Fibroblast of the aortic adventitia (primary cell): ENCODE measurements at places on chromosomes 5 and 9. TPM values are rescaled to one million over a fixed set of nuclear protein-coding genes. Genes with fewer than 3 reads are reported as not detected.

LIX1 gene
- not detected in 2 replicates for total RNA-seq

- peak; percentile 71 for DNase-seq
Observed at GRCh38 chr5:127203818-127204217, 86.8 kb upstream of the MEGF10 start.

ADAM19 gene
- total RNA-seq, result 11.2 and 15.5 TPM in 2 replicates

- no peak for DNase-seq
Observed at GRCh38 chr5:78792345-78793055, 143.9 kb upstream of the LHFPL2 start.

GRCh38 chr5:7850395-7851239, at the start of gene CFAP90:
Gene CFAP90 (minus strand): TSS chr5:7851133. CDS start chr5:7851021, 112 bp downstream.
- DNase-seq, result no peak

PCDHA8 gene
- total RNA-seq, result 0.09 and 0.25 TPM in 2 replicates

- DNase-seq, result no peak
Observed at GRCh38 chr9:106291786-106292185, 571.2 kb upstream of the ZNF462 start.

- peak; percentile 46 for DNase-seq
Observed at GRCh38 chr5:68216245-68217046, 890 bp downstream of the PIK3R1 start.

DNA sequence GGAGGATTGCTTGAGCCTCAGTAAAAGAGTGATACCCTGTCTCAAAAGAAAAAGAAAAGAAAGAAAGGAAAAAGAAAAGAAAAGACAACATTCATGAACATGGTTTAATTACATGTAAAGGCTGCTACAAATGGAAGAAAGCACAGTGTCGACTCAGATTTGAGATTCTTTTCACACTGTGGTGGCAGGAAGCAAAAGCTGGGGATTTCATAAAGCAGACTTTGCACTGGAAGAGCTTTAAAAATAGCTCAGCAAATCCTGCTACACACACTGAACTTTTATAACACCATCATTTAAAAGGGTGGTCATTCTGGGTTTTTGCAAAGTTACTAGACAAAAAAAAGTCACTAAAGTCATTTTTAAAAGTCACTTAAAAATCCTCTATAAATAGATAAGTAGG, 140.8 kb downstream of the CEMIP2 start:
- no peak for DNase-seq

- peak; percentile 27 for DNase-seq
Observed at GRCh38 chr9:95874303-95874988, 1.0 kb upstream of the ERCC6L2 start.

DNA sequence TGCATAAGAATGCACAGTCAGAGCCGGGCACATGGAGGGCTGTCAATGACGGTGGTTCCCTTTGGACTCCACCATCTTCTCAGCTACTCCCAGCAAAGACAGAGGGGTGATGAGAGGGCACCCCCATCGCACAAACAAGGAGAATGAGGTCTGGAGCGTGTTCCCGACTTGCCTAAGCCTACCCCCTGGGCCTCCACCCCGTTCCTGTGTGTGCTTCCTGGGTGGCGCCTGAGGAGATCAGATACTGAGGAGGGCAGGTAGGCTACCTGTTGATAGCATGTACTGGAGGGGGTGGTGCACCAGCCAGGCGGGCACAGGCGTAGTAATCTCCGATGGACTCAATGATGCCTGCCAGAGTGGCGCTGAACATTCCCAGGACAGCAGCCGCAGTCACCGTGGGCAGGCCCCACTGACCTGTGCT, 4.1 kb downstream of the SLC23A1 start:
- DNase-seq, result no peak

DNA sequence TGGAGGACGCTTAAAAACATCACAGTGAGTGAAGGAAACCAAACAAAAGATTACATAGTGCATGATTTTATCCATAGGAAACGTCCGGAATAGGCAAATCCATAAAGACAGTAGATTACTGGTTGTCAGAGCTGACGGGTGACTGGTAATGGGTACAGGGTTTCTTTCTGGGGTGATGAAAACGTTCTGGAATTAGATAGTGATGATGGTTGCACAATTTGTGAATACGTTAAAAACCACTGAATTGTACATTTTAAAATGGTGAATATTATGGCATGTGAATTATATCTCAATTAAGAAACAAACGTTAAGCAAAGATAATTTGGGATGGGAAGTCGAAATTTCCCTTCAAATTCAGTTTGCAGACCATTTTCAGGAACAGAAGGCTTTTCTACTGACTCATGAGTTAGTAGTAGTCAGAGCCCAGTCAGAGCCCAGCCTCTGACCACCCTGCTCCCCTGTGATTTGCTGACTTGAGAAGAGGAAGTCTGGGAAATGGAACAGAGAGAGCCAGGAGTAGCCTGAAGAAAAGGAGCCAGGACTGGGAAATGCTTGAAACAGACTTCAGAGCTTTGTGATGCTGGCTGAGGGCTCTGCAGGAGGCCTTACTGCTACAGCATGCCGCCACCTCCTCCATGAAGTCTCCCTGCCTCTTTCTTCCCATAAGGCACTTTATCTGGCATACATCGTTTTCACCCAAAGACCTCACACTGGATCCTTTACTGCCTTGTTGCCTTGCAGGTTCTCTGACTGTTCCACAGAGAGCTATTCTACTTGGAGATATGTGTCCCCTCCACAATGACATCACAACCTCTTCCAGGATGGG, 46.4 kb upstream of the CTNNA1 start:
- peak; percentile 89 for DNase-seq

DNA sequence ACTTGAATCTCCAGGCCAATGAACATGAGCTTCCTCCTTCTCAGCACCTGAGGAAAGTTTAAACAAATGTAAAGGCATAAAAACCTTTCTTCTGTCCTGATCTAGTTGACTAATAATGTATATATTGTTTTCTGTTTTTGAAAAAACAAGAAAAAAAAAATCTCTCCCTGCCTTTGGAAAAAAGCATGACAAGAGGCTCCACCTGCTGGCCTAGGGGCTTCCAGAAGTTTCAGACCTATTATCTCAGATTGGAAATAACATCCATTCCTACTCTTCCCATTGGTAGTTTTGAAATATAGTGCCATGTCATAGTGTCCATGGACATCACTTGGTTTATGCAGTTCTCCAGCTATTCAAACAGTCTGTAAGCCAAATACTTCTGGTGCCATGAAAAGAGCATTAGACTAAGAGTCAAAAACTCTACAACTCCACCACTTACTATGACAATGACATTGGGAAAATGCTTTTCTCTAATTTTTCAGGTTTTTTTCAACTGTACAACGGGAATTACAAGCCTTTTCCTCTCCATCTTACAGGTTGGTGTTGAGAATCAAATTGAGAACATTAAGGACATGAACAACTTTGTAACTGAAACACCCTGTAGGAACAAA, 409.6 kb upstream of the MPDZ start:
- DNase-seq, result peak; percentile 59

DNA sequence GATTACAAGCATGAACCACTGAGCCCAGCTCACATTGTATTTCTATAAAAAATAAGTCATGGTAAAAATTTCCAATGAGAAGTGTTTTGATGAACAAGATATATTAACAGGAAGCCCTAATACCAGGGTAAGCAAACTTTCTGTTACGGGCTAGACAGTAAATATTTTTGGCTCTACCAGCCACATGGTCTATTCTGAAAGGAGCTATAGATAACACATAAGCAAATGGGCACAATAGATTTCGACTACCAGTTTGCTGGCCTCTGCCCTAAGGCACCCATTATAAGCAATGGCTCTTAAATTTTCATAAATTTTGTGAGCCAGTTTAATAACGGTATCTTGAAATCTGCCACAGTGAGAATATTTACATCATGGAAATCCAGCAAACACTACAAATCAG, 8.1 kb downstream of the UBQLN1 start:
- no peak for DNase-seq

DNA sequence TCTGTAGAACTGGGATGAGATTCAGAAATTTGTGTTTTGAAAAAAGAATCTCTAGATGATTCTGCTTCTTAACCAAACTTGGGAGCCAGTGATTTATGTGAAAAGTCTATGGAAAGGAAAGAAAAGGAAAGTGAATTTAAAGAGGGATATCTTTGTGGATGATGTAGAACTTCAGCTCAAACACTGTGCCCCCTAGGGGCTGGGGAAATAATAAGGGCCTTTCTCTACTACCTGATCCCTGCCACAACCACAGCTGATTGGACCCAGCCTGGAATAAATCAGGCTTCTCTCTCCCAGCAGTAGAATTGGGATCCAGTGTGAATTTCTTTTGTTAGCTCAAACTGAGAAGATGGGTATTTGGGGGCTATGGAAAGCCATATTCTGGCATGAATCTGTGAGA, 155.0 kb downstream of the PRELID2 start:
- no peak for DNase-seq

GRCh38 chr9:118148990-118149389, 444.8 kb downstream of the TLR4 start:
- no peak for DNase-seq

- no peak for DNase-seq
Observed at GRCh38 chr5:68823301-68823700, 270.5 kb upstream of the SLC30A5 start.

TAS2R1 gene
- not detected in 2 replicates for total RNA-seq

DNA sequence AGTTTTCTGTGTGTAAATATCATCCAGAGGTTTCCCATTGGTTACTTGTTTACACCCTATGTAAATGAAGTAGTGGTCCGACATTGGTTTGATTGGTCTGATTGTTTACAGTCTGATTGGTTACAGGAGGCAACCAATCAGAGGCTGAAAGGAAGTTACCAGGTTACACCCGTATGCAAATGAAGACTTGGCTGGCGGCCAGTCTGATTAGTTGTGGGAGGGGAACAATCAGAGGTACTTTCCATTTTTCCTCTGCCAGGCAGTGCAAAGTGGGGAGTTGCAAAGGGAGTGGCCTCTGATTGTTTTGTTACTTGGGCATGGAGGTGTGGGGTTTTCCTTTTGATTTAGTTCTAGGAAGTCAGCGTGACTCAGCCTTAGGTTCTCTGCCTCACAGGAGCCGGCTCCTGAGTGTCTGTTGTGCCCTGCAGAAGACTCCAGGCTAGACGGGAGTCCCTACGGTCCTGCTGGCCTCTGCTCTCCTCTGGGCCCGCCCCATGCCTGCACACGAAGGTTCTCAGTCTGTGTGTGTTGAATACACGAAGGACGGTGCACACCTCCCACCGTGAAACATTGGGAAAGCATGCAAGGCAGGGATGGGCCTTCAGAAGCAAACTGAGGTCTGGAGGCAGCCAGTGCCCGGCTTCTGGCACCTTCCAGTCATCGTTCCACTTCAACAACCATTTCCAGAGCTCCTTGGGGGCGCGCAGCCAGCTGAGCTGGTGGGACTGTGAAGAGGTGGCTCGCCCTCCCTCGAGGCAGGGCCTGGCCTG, 42.9 kb downstream of the OLFM1 start:
- DNase-seq, result no peak

- peak; percentile 72 for DNase-seq
Observed at GRCh38 chr9:2424619-2425033, 197.0 kb upstream of the VLDLR start.

FYB1 gene
- 0.08 and 0.54 TPM in 2 replicates for total RNA-seq

DNA sequence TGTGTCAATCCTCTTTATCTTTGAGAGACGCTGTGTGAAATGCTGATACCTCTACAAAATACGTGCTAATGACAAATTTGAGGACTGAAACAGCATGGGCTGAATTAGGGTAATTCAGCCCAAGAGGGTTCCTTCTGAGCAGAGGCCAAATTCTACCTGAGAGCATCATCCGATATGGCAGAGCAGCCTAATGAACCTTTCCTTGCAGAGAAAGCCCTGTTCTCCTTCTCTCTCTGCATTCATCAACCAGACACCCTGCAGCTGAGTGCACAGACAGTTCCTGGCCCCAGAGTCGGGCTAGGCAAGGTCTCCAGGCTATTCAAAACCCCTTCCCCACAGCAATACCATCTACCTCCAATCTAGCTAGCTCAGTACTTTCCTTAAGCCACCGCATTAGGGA, 77.9 kb downstream of the TRIM32 start:
- no peak for DNase-seq

GRCh38 chr5:4011943-4012342, 416.3 kb downstream of the IRX1 start:
- DNase-seq, result no peak
